ENCODE measurements at places on chromosomes 5 and 9.
A peak's percentile ranks its signal among the peaks of the same experiment; 100 is the strongest.

- no peak for DNase-seq
Measured at GRCh38 chr5:132781029-132781428, 4.0 kb upstream of the SEPTIN8 start.

GRCh38 chr9:124282442-124283227 lies 24.9 kb downstream of the NEK6 start:
- DNase-seq, result no peak

GRCh38 chr9:114005371-114006154 lies 72.5 kb downstream of the AMBP start:
- no peak for DNase-seq

DNA sequence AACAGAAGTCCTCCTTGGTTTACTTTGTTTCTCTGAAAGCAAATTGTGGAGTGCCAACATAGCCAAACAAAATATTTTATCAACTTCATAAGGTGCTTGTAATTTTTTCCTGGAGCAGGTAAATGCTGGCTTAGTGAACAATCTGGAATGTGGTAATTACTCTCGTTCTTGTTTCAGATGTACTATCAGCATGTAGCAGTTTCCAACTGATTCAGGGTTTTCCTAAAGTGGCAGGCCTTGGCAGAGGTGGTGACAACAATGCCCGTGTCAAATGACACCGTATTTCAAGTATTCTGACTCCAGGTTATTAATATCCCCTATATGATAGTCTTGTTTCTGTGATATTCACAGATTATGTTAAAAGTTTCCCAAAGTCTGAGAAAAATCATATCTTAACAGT lies 1.2 kb downstream of the C9orf72 start:
- DNase-seq, result no peak

DNA sequence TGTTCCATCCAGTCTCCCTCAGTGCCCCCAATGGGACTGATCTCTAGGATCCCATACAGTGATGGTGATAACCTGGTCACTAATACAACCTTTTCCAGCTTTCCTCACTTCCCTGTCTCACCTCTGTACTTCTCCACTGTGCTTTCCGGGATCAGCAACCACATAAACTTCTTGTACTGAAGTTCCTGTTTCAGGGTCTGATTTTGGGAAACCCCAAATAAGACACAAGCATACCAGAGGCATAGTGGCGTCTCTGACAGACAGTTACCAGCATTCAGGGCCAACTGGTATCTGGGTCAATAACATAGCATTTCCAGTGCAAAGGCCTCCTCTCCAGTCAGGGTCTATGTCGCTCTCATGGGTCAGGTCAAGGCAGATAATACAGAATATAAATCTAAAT lies 64.3 kb downstream of the GLDC start:
- no peak for DNase-seq

GRCh38 chr5:177336112-177336511 lies 15.4 kb downstream of the LMAN2 start:
- DNase-seq, result no peak

DNA sequence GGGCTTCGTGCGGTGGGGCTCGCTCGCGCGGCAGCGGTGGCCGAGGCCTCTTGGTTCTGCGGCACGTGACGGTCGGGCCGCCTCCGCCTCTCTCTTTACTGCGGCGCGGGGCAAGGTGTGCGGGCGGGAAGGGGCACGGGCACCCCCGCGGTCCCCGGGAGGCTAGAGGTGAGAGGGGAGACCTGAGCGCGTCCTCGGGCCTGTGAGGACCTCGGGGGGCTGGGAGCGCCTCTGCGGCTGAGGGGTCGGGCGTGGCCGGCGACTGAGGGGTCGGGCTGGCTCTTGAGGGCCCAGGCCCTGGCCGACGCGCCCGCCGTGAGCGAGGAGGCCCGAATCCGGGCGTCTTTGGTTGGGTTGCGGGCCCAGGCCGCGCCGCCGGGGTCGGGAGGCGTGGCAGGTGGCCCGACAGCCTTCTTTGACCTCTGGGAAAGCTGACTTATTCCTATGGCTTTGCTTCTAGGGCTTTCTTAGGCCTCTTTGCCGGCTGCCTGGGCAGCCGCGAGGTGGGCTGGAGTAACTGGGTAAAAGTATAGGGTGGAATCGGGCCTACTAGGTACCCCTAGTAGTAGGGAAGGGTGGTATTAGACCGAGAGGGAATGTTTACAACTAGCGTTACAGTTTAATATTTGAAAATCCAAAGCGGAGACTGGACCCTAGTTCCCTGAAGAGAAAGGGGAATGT lies at the start of gene CANX:
CANX (plus strand) TSS at position 33 of the 681 bp plus-strand sequence. CDS start 6,715 bp downstream, outside the sequence.
- DNase-seq, result no peak

GRCh38 chr5:59000211-59000610 lies 417.3 kb downstream of the RAB3C start:
- DNase-seq, result no peak

GRCh38 chr9:84490206-84490841 lies 149.8 kb upstream of the SLC28A3 start:
- no peak for DNase-seq

- no peak for DNase-seq
Measured at GRCh38 chr5:168114444-168115017, 176.9 kb upstream of the WWC1 start.

- DNase-seq, result no peak
Measured at GRCh38 chr5:150144879-150145278, 10.8 kb downstream of the PDGFRB start.

GRCh38 chr5:110873773-110874437 lies 135.1 kb downstream of the SLC25A46 start:
- DNase-seq, result no peak

GRCh38 chr5:83846624-83847350 lies 126.1 kb upstream of the HAPLN1 start:
- no peak for DNase-seq

DNA sequence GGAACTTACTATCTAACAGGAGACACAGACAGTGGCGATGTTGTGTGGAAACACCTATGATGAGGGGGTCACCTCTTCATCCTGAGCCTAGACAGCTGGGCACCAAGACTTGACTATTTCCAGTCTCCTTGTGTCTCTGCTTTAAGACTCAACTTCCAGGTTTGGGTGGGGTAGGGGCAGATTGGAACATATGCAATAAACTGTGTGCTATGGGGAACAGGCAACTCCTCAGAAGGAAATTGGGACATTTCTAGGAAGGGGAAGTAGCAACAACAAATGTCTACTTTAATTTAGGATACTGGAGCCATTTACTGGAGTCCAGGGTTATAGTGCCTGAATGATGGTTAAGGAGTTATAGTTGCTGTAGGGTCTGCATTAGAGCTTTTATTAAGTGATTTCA lies 57.3 kb downstream of the FGF18 start:
- no peak for DNase-seq

DNA sequence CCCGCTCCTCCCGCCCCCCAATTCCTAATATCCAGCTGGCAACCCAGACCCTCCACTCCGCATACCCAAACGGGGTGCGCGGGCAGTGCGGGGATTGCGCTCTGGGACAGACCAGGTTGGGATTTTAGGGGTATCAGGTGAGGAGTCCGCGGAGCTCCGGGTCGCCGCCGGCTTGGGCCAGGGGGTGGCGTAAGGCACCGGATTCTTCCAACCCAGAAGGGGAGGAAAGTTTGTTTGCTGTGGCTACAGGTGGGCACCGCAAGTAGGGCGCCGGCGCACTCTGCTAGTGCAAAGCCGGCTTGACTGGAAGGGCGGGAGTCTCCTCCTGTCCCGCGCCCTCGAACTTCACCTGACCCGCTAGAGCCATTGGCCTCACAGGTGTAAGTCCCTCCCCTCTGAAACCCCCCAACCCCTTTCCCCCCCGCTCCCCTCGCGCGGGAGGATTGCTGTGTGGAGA lies 709 bp downstream of the IQGAP2 start:
- DNase-seq, result no peak

- DNase-seq, result no peak
Measured at GRCh38 chr5:129098488-129099183, 4.1 kb downstream of the ISOC1 start.

DNA sequence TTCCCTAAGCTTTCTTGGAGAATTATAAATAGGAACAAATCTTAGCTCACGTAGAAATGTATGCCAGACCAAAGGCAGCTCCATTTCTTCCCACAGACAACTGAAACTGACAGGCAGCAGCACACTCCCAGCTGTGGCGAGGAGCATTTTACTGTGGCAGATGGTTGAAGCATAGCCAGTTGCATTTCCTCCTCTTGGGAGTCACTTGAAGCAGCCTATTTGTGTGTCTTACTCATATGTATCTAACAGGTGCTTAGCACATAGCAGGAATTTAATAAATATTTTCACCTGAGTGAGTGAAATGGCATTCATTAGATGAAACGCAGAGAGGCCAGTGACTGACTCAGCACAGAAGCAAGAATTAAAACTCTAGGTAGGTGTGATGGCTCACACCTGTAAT lies 12.3 kb upstream of the MTMR12 start:
- no peak for DNase-seq

- DNase-seq, result no peak
Measured at GRCh38 chr5:155368490-155368889, 354.9 kb downstream of the KIF4B start.

DNA sequence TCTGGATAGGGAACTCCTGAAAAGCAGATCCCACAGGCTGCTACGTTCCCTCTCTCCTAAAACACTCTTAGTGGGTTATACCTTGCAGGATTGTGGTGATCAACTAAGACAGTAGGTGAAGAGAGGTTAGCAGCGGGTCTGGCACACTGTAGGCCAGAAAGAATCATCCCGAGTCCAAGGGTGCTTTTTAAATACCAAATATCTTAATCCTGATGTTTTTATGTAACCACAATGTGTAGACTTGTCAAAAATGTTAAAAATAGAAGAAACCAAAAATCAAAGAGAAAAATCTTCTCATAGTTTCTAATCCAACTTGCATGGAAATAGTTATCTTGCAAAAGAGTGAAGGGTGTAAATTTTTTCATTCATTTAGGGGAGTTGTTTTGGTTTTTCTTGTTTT lies 52.3 kb upstream of the IFNK start:
- DNase-seq, result no peak

- no peak for DNase-seq
Measured at GRCh38 chr5:125106271-125106670, 359.8 kb upstream of the ZNF608 start.

DNA sequence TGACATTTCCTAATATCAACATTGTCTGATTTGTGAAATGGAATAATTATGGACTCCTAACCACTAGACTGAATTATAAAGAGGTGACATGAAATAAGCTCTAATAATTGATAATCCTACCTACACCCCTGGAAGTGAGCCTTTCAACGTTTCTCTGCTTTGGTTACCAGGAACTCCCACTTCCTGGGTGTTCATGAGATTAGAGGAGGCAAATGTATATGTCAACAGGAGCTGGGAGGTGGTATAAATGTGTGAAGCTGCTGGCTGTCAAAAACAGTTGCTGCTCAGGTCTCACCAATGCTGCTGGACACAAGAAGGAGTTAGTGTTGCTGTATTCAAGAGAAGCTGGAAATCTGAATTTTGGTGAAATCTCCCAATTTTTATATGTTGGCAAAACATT lies 96.8 kb downstream of the CAMK4 start:
- DNase-seq, result no peak

DNA sequence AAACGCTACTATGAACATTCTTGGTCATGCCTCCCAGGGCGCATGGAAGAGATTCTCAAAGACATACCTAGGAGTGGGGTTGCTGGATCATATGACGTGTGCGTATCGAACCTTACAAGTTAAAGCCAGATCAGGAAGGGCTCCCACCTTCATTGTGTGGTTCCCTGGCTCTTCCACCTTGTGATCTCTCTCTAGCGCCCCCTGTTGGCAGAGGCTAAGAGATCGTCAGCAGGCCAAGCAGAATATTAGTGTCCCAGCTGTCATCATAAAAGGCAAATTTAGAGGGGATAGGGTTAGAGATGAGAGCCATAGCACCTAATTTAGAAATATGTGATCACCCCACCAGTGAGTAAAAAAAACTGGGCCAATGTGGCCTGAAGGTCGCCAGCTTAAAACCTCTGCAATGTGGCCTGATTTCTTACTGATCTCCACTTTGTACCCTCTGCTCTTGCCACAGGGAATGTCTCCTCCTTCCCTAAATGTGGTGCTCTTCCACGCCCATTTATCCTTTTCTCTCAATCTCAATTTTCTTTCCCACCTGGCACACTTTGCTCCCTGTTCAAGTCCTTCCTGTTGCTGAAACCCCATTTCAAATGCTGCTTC lies 91.7 kb upstream of the SHB start:
- no peak for DNase-seq

DNA sequence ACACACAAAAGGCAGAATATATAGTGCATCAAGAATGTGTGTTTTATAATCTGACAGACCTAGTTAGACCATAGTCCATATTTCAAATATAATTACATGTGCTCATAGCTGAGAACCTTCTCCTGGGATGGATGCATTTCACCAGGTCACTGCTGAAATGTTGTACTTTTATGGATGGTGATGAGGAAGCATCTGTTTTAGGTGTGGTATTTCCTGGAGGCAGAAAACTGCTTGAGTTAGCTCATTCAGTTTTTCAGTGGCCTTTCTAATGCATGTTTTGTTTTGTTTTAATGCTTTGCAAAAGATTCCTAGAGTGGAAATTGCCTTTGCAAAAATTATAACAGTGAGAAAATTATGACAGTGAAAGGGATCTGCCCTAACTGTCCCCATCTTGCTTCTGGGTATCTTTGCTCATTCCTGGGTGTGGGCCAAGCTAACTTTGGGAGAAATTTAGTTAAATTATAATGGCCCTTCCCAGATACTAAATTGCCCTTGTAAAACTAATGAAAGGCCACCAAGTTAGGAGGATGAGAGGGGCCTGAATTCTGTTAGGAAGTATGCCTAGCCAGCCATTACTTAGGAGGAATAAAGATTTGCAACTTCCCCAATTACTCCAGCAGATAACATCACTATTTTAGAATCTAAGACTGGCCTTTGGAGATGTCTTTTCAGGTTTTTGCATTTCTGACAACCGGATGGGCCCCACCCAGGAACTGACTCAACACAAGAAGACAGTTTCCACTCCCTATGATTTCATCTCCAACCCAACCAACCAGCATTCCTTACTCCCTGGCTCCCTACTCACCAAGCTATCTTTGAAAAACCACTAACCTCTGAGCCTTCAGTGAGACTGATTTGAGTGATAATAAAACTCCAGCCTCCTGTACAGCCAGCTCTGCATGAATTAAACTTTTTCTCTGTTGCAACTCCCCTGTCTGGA lies 7.0 kb upstream of the IL12B start:
- DNase-seq, result peak; percentile 36

DNA sequence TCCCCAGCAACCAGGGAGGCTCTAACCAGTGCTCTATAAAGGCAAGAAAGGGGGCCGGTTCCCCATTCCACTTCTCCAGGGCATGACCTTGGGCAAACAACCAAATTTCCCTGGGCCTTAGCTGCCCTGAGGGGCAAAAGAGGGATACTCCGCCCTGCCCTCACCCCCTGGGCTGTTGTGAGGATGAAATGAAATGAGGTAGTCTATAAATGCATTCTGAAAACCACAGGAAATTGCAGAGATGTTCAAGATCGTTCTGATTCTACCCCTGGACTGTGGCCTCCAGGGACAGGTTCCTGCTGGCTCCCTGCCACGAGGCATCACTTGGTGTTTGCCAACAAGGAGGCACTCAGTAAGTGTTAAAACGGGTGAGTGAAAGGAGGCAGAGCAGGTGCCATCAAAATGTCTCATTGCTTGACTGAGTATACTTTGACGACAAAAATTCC lies 5.7 kb downstream of the RAPGEF1 start:
- DNase-seq, result no peak

DNA sequence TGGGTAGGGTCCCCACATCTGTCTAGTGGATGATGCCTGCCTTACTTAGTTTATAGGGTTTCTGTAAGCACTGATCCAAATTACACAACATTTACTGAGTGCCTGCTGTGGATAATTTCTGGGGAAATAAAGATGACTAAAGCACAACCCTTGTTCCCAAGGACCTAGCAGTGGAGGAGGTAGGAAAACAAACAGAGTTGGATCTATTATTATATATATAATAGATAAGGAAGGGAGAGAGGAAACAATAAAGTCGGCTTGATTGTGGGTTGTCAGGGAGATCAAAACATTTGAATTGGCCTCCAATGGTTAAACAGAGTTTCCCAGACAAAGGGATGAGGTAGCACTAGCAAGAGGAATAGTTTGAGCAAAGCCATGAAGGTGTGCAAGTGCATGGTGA lies 14.0 kb downstream of the IL33 start:
- no peak for DNase-seq
